HL-60 (cell line): ENCODE measurements at places on chromosomes 1 and 21.

- no peak for DNase-seq
These were observed 30.8 kb upstream of the ADARB1 start for GRCh38 chr21:45043541-45044020.

DNA sequence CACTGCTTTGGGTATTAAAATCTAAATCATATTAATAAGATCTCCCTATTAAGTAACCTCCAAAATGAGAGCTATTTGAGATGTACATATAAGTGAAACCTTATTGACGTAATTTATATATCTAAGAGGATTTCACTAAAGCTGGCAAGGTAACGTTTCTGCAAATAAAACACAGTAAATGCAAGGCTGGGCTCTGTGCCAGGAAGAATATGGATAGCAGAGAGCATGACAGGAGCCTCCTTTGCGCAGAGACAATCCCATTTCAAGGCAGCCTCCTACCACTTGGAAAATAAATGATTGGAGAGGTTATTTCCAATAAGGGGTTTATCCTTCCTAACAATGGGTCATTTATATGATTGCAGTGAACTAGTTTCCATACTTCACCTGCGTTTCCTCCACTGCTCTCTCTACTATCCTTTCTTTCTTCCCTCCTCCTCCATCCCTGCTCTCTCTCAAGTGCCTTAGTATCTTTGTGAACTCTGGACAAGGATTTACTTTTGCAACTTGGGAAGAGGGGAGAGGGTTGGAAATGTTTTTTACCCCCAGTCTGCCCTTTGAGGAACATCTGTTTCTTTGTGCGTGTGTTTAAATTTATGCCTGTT lies 3.0 kb upstream of the NFIA start:
- no peak for DNase-seq

DNA sequence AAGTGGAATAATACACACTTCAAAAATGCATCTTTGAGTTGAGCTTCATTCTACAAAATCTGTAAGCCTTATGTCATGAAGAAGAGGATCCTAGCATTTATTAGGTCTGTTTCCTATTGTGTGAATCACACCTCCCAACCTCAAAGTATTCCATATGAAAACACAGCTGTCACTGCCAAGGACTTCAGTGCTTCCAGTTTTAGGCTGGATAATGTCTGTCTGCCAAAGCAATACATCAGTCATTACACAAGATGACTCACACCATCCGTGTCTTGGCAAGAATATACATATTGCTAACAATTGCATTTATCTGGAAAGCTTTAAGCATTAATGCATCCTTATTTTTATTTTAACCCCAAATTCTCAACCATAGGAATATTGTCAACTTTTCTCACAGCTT lies 125.7 kb upstream of the TMPRSS15 start:
- no peak for DNase-seq

GRCh38 chr1:74579425-74579824 lies 67.0 kb upstream of the LRRC53 start:
- no peak for DNase-seq

DNA sequence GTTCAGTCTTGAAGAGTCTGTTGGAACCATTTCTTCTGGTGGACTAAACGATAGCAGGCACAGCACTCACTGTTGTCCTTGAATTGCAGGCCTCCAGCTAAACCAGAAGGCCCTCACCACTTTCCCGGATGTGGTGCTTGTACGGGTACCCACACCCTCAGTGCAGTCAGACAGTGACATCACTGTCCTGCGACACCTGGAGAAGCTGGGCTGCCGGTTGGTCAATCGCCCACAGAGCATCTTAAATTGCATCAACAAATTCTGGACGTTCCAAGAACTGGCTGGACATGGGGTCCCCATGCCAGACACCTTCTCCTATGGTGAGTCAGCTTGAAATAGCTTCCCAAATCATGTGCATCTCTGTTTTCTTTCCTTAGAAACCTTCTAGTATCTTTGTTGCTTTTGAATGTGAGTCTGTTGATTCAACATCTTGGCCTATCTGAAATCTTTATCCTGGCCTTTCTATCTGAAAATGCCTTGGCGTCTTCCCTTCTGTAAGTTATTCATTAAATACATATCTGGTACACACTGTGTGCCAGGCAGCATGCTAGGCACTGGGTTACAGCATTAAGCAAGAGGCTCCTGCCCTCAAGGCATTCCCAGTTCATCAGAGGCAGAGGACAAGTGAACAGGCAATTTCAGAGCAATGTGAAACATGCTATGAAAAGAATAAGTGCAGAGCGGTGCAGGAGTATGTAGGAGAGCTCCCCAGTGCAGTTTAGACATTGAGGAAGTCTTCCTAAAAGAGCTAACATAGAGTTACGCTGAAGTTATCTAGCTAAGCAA lies 18.9 kb downstream of the RIMKLA start:
- no peak for DNase-seq

DNA sequence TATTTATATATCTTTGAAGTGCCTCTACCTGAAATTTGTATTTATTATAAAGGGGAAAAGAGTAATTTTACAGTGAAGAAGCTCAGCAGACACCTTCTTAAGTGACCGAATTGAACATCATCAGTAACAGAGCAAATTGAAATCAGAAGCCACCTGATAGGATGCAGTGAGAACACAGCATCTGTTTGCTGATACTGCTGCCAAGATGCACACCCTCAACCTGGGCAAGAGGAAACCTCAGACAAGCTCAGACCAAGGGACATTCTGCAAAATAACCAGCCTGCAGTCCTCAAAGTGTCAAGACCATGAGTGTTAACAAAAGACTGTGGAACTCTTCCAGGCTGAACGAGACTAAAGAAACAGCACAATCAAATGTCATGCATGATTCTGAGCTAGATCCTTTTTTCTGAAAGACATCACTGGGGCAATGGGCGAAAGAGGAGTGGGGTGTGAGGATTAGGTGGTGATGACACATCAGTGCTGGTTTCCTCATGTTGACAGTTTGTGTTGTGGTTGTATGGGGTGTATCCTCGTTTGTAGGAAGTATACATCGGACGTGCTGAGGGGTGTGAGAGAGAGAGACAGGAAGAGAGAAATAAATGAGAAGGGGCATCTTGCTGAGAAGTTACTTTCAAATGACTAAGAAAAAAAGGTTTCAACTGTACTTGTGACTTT lies 103.7 kb downstream of the ABCA4 start:
- no peak for DNase-seq

DNA sequence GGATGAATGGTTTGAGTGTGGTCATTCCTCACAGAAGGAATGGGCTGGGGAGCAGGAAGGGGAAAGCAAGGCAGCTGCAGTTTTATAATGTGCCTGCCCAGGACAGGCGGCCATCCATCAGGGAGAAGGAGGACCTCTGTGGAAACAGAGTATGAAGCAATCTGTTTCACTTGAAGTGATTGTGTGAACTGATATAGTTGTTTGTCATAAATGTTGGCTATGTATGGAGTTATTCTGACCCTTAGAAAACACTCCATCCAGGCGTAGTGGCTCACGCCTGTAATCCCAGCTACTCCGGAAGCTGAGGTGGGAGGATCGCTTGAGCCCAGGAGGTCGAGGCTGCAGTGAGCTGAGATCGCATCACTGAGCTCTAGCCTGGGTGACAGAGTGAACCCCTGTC lies 46.5 kb downstream of the NENF start:
- DNase-seq: no peak

DNA sequence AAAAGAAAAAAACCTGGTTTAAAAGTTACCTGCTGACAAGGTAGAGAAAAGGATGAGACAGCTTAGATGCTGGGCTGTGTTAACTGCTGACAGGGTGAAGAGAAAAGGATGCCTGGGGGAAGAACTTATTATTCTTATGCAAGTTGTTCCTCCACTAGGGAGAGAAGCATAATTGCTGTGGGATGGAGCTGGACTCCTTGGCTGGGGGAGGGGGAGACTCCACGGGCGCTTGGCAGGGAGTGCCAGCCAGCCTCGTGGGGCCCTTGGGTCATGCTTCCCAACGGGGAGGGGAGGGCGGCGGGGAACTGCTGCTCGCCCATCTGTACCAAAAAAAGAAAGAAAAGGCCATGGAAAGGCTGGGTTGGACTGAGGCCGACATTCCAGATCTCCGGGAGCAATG lies 47.2 kb downstream of the SYCP1 start:
- no peak for DNase-seq

- DNase-seq: no peak
These were observed 516 bp downstream of the PHLDA3 start for GRCh38 chr1:201468501-201468843.

- DNase-seq: peak; percentile 73
These were observed 17.2 kb upstream of the C1QA start for GRCh38 chr1:22619252-22619651.

- DNase-seq: no peak
These were observed 34.6 kb upstream of the ZNF281 start for GRCh38 chr1:200444478-200444877.

DNA sequence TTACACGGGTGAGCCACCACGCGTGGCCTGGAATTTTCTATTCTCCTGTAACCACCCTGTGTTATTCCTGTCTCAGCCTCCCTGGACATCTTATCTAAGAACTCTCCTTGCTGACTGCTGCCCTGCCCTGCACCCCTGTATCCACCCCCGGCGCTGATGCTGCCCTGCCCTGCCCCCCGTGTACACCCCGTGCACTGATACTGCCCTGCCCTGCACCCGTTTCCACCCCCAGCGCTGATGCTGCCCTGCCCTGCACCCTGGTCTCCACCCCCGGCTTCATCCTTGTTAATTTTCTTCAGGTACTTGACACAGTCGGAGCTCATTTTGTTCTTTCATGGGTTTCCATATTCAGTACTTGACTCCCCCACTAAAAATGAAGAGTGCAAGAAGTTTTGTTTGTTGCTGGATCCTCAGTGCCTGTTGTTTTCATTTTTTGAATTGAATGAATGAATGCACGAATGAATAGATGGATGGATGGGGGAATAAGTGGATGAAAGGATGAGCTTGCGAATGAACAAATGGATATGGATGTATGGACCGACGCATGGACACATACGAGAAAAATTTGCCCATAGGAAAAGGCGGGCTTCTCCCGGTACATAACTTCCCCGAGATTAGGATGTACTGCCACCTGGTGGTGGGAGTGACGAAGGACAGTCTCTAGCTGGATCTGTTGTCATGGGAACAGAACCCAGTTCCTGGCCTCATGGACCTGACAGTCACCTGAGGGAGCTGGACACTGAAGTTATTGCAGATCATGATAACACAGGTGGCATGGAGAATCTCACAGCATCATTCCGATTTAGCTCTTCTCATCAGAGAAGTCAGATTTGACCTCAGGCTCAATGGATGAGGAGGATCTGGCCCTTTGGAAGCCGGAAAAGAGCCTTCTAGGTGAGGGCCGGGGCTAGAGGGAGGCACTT lies 14.9 kb downstream of the AADACL4 start:
- peak; percentile 48 for DNase-seq

- DNase-seq: no peak
These were observed 2.0 kb downstream of the CSRP1 start for GRCh38 chr1:201504799-201505502.

GRCh38 chr1:20551945-20552727 lies at the start of gene FAM43B:
Gene FAM43B, plus strand, starts transcription at chr1:20552573. Its CDS starts 401 bp downstream, at chr1:20552974.
- no peak for DNase-seq

DNA sequence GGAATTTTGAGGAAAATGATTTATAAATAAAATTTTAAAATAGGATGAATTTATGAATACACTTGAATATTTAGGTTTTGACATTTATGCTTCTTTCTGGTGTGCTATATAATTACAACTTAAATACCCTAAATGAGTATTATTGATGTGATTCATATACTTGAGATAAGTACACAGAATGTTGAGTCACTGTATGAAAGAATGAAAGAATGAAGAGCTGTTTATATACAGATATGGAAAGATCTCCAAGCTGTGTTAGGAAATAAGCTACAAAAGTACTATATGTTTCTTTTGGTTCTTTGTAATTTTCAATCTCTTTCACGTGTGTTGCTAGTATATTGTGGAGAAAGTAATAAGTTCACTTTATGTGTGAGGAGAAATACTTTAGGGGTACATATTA lies 147.2 kb downstream of the RASAL2 start:
- DNase-seq: no peak

- DNase-seq: no peak
These were observed 11.9 kb downstream of the LGALS8 start for GRCh38 chr1:236535662-236536161.

GRCh38 chr1:236009857-236010256 lies 55.0 kb downstream of the NID1 start:
- DNase-seq: no peak

DNA sequence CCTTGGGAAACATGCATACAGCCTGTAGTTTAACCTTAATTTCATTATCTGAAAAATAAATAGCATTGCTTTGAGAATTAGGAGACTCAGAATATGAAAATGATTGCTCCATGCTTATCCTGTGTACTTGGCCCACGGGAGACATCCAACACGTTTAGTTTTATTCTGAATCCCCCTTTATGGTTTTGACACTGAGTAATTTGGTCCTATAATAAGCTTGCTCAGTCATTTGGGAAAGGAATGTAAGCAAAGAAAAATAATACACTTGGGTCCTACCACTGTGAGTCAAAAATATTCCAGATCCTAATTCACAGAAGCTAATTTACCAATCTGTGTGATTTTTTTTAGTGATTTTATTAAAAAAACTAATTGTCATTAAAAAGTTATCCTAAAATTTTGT lies 557.3 kb downstream of the USP25 start:
- DNase-seq: no peak
